CD4-positive, CD25-positive, alpha-beta regulatory T cell (primary cell): ENCODE measurements at places on chromosomes 7 and 10. TPM values are rescaled to one million over a fixed set of nuclear protein-coding genes. Genes with fewer than 3 reads are reported as not detected.

- H3K27ac ChIP-seq: no peak overlapping the region
- H3K36me3 ChIP-seq: no peaks in the 10 kb centered on the region
- peaks cover 1% of the 10 kb centered on the region for H3K27me3 ChIP-seq
- H3K4me1 ChIP-seq: no peaks in the 10 kb centered on the region
Measured at GRCh38 chr7:121271098-121271497, 57.7 kb upstream of the WNT16 start.

GRCh38 chr10:107741971-107742370 lies 577.5 kb upstream of the SORCS1 start:
- no peaks in the 10 kb centered on the region for H3K27me3 ChIP-seq
- no peak overlapping the region for H3K4me3 ChIP-seq
- no peak overlapping the region for H3K27ac ChIP-seq

- H3K36me3 ChIP-seq: peaks cover 2% of the 10 kb centered on the region
- DNase-seq: no peak
- H3K27me3 ChIP-seq: no peaks in the 10 kb centered on the region
- H3K4me1 ChIP-seq: peaks cover 3% of the 10 kb centered on the region
- H3K27ac ChIP-seq: no peak overlapping the region
- H3K4me3 ChIP-seq: no peak overlapping the region
Measured at GRCh38 chr10:50558371-50558770, 65.4 kb downstream of the SGMS1 start.

Gene OGA
- 442 TPM for total RNA-seq

Gene OR2A7
- total RNA-seq: 6.0 TPM

Gene MIOS
- 40.0 TPM for total RNA-seq
